Activated CD8-positive, alpha-beta T cell treated with anti-CD3 and anti-CD28 coated beads, Interleukin-2, amount 10 ng/mL, durations not matched to agents 7 days and 5 days (primary cell): ENCODE measurements at places on chromosomes 3 and 15. TPM values are rescaled to one million over a fixed set of nuclear protein-coding genes. Genes with fewer than 3 reads are reported as not detected.

TMEM266 gene
- not detected for total RNA-seq

SOX14 gene
- total RNA-seq = not detected

DOCK3 gene
- total RNA-seq = 3.4 TPM

SPESP1 gene
- not detected for total RNA-seq

ERICH6 gene
- 0.60 TPM for total RNA-seq

AGBL1 gene
- total RNA-seq = not detected

PTH1R gene
- not detected for total RNA-seq

INKA1 gene
- total RNA-seq = 1.3 TPM

CMTM7 gene
- 42.3 TPM for total RNA-seq

PPM1M gene
- 90.7 TPM for total RNA-seq

ARPC4 gene
- 321 TPM for total RNA-seq

EIF1B gene
- 33.2 TPM for total RNA-seq

SAXO2 gene
- total RNA-seq = 2.0 TPM

DUOXA2 gene
- total RNA-seq = not detected

PAQR5 gene
- total RNA-seq = not detected

APBA2 gene
- total RNA-seq = 29.5 TPM

GOLGA6L2 gene
- total RNA-seq = not detected

PRR20G gene
- total RNA-seq = not detected

TMEM40 gene
- total RNA-seq = not detected

STARD5 gene
- total RNA-seq = 5.3 TPM

TEX55 gene
- not detected for total RNA-seq

LRRN1 gene
- 1.4 TPM for total RNA-seq

DPPA2 gene
- total RNA-seq = not detected

ARHGAP11A gene
- 158 TPM for total RNA-seq

WDR72 gene
- total RNA-seq = not detected

FRMD5 gene
- total RNA-seq = not detected

DNAH12 gene
- not detected for total RNA-seq

HTR3E gene
- total RNA-seq = not detected

RARB gene
- total RNA-seq = not detected
